NCI-H460 (cell line): ENCODE measurements at places on chromosomes 5 and 9. TPM values are rescaled to one million over a fixed set of nuclear protein-coding genes. Genes with fewer than 3 reads are reported as not detected.

- DNase-seq = no peak
Observed at GRCh38 chr9:34291023-34291422, 38.0 kb downstream of the KIF24 start.

Gene EQTN
- not detected in 2 replicates for total RNA-seq

Gene SPATA31D4
- not detected in 2 replicates for total RNA-seq

Gene ADAMTS12
- total RNA-seq = 0.92 and 1.6 TPM in 2 replicates

- no peak for DNase-seq
Observed at GRCh38 chr9:8668231-8668630, 868.7 kb upstream of the DMAC1 start.
